Activated gamma-delta T cell (primary cell): ENCODE measurements at places on chromosomes 2 and 18.

- DNase-seq: no peak
These were observed 307.2 kb downstream of the FBXO15 start for GRCh38 chr18:73840319-73840945.

DNA sequence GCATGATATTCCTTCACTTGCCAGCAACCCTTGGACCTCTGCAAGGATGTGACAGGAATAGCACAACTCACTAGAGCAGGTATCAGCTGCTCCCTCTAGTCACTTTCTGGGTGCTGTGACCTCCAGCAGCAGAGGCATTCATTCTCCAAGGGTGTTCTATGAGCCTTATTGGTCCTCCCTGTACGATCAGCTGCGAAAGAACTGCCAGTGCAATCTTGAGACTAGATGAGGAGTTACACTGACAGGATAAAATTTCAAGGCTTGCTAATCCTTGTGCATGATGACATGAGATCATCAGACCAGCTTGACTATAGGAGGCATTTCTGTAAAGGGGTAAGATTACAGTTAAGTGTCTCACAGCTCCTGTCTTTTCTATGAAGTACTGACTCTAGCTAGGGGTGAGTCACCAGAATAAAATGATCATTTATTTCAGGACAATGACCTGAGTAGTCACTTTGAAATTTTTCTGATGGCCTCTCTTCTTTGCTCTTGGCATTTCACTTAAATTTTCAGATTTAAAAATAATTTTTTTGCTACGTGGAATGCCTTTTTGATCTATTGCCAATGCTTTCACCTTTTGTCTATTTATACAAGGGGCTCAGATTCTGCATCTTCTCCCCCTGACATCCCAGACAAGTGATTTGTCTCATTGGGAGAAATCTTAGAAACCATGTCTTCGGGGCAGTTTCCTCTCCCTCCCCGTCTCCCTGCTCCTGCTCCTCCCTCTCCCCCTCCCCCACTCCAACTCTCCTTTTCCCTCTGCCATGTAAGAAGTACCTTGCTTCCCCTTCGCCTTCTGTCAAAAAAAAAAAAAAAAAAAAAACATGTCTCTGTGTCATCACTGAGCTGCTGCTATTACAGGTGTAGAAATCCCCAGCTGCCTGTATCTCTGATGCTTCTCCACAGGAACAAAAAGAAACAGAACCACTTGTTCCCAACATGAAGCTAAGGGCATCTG, 49.2 kb upstream of the FRZB start:
- DNase-seq: no peak

GRCh38 chr2:239163688-239164334, 237.0 kb downstream of the HDAC4 start:
- DNase-seq: no peak

DNA sequence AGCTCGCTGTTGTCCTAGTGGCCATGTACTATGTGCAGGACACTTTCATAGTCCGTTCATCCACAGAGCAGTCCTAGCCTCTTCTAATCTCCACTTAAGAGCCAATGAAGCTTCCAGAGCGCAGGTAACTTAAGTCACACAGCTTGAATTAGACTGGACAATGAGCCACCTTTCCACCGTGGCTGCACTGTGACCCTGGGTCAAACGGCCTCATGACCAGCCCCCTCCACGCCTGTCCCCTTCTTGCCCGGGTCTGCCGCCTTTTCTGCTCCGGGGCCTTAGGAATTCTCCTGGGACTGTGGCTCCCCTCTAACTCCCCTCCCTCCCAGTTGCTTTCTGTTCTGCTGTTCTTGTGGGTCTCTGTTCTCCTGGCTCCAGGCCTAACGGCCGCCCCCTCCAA, 8.4 kb upstream of the PRKCE start:
- DNase-seq: no peak

DNA sequence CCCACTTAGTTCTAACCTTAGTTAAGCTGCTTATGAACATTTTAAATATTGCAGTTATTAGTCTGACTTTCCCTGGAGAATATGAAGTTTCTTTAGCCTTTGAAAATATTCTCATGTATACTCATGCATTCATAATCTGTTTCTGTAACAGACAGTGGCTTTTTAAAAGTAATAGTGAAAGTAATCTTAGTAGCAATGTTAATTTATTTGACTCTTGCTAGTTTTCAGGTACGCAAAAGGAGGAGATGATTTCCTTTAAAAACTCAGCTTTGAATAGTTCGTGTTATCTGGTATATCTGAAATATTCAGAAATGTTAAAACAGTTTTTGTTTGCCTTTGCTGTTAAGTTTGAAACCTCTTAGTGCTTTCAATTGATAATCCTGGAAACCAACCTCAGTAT, 3.8 kb downstream of the ANKRD12 start:
- no peak for DNase-seq

GRCh38 chr2:23694058-23695045, 232.6 kb downstream of the ATAD2B start:
- DNase-seq: no peak

DNA sequence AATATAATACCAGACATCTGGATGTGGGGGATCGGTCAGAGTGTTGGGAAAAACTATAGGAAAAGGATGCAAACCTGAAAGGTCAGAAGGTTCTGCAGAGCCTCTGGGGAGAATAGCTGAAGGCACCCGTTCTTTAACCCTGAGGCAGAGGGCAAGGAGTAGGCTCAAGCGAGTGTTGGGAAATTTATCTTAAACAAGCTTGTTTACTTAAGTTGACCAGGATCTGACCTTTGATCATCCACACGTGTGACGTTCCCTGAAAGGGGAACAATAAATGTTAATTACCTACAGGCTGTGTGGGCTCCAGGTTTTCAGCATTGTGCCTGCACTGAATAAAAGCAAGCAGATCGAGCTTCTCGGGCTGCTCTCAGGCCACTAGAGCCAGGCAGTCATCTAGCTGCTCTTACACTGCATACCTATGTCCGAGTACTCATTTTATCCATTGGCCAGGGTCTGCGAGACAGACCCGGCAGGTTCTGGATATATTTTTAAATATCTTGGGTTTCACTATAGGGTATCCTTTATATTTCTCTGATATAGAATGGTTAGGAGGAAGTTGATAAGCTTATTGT, 400.6 kb upstream of the CHST9 start:
- no peak for DNase-seq
